Lower leg skin (tissue), 4 donors: ENCODE measurements at places on chromosomes 1 and 21. TPM values are rescaled to one million over a fixed set of nuclear protein-coding genes. Genes with fewer than 3 reads are reported as not detected.

Gene SUMO3
- total RNA-seq: 35.6 TPM

Gene CRP
- 0.52 TPM for total RNA-seq

Gene SLC9C2
- total RNA-seq: not detected

Gene RAD54L
- total RNA-seq: 0.19 TPM

Gene RSPH1
- 2.4 TPM for total RNA-seq

Gene PRR9
- total RNA-seq: 1.4 TPM

Gene NR1I3
- total RNA-seq: not detected

Gene C1orf56
- total RNA-seq: 4.6 TPM

Gene AMY1C
- total RNA-seq: 0.91 TPM

Gene GNG12
- total RNA-seq: 113 TPM

Gene OR10X1
- not detected for total RNA-seq

Gene BRINP3
- 0.25 TPM for total RNA-seq

Gene PCBP3
- 0.99 TPM for total RNA-seq

Gene CFHR2
- not detected for total RNA-seq

Gene CNIH3
- total RNA-seq: 1.4 TPM

Gene AGO3
- total RNA-seq: 22.2 TPM

Gene PTGER3
- total RNA-seq: 87.8 TPM

Gene BMP8B
- total RNA-seq: 1.6 TPM

Gene CTBS
- 15.4 TPM for total RNA-seq

Gene HMGB4
- total RNA-seq: not detected

Gene LPAR3
- 13.0 TPM for total RNA-seq

Gene CADM3
- total RNA-seq: 2.6 TPM

Gene KCNJ9
- total RNA-seq: not detected

Gene FLAD1
- total RNA-seq: 40.7 TPM

Gene SORT1
- 29.8 TPM for total RNA-seq

Gene WNT3A
- 1.9 TPM for total RNA-seq

Gene CLDN17
- total RNA-seq: 0.19 TPM

Gene MLLT11
- total RNA-seq: 0.53 TPM

Gene DMRTA2
- total RNA-seq: not detected

Gene SPRR2B
- total RNA-seq: 1.7 TPM
